Brain pericyte (primary cell): ENCODE measurements at places on chromosomes 11 and 22.

DNA sequence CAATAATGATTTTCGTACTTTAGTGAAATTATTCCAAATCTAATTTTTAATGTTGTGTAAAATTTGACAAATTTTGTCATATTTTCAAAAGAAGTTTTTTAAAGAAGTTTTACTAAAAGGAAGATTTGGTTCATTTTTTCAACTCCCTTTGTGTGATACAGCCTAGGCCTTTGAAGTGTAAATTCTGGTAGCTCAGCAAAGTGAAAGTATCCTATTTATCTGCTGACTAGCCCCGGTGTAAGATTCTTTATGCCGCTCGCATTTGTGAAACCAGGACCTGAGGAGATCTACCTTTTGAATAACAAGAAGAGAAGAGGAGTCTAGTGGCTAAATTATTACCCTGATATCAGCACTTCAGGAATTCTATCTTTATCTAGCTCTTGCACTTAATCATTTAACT, 177.4 kb downstream of the JRKL start:
- no peak for DNase-seq

- no peak for DNase-seq
These were observed 92.5 kb downstream of the TMPRSS5 start for GRCh38 chr11:113613619-113614018.

GRCh38 chr11:112596324-112596723, 335.7 kb upstream of the PLET1 start:
- DNase-seq: no peak

GRCh38 chr22:47201186-47201995, 438.9 kb downstream of the TBC1D22A start:
- DNase-seq: no peak

DNA sequence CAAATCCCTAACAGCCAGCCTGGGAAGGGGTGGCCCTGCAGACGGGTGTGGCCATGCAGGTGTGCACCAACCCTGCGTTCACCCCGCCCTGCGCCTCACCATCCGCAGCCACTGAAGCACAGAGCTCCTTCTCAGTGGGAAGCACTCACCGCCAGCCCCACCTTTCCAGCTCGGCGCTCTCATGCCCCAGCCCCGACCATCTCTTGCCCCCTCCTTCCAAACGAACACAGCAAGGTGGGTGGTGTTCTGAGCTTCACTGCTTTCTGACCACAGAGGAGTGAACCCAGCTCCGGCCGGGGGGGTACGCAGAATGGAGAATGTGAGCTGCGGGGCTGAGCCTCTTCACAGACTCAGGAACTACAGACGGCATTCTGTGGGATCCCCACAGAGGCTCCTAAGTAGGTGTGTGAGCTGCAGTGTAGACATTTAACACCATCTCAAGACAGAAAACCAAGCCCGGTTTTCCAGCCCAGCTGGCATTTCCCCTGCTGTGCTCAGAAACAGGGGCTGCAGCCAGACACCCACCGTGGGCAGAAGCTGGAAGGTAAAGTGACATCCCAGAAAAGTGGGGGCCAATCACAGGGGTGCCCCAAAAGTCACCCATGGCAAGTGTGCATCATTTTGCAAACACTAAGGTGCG, 88.4 kb upstream of the RTL6 start:
- DNase-seq: no peak

DNA sequence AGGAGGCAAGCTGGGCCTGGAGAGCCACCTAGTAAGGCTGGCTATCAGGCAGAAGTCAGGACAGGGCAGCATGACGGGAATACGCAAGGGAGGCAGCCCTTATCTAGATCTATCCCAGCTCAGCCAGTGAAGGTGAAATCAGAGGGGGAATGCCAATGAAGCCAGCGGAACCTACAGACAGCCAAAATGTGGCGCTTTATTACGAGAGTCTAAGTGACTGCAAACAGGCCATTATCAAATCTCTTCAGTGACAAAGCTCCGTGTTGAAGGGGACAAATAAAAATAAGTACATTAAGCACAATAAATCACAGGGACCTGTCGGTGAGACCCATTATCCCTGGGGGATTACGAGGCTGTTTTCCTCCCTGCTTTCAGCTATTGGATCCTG, 22.8 kb downstream of the LARGE1 start:
- no peak for DNase-seq

GRCh38 chr22:36036167-36036624, 7.6 kb upstream of the RBFOX2 start:
- DNase-seq: no peak
